T-helper 2 cell (primary cell): ENCODE measurements at places on chromosomes 4 and X.

- DNase-seq = no peak
Measured at GRCh38 chr4:125359363-125359762, 44.6 kb downstream of the FAT4 start.

GRCh38 chr4:41880840-41881831 lies 54.1 kb upstream of the TMEM33 start:
- DNase-seq = no peak

GRCh38 chrX:7704205-7704604 lies 138.8 kb upstream of the VCX start:
- no peak for DNase-seq

GRCh38 chrX:131057706-131058105 lies 440 bp upstream of the ARHGAP36 start:
- no peak for DNase-seq

GRCh38 chr4:92872604-92873003 lies 568.8 kb downstream of the GRID2 start:
- no peak for DNase-seq

- no peak for DNase-seq
Measured at GRCh38 chr4:147793569-147794313, 61.9 kb downstream of the ARHGAP10 start.

DNA sequence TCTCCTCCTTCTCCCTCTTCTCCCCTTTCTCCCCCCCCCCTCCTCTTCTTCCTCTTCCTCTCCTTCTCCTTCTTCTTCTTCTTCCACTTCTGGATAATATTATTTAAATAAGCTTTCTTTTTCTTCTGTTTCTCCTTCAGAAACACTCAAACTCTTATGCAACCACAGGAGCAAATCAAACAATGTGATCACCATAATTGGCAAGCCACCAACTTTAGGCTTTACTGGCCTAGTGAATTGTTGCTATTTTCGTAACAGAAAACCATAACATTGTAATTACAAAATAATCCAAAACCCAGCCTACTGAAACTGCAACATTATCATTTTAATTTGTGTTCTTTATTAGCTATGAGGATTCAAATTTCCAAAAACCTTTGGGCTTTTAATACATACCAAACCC lies 14.3 kb downstream of the DCAF8L1 start:
- DNase-seq = no peak

- DNase-seq = no peak
Measured at GRCh38 chr4:25637581-25638220, 17.9 kb upstream of the SLC34A2 start.

- no peak for DNase-seq
Measured at GRCh38 chr4:54986095-54986846, 139.1 kb downstream of the KDR start.

- DNase-seq = no peak
Measured at GRCh38 chrX:155218777-155219176, 2.5 kb downstream of the VBP1 start.

DNA sequence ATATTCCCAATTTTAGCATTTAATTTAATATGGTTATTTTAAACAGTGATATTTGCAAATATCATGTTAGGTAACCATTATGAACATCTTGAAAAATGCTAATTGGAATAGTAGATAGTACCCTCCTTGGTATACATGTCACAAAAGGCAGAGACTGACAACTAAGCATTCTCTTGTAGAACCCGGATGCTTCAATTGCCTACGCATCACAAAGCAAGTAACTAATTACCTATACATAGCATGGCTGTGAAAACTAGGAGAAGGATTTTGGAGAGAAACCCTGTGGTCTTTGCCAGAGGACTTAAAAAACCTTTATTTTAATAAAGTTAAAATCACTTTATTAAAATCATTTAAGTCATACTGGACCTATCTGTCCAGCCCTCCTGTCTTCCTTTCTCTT lies 764.1 kb upstream of the TENM3 start:
- no peak for DNase-seq
